Right hindlimb (tissue), 1 donor: ENCODE measurements at places on chromosomes 16 and 17.

GRCh38 chr17:29505836-29506235 lies 61.0 kb downstream of the ABHD15 start:
- no peak for DNase-seq

- no peak for DNase-seq
Measured at GRCh38 chr16:5478036-5478435, 380.4 kb upstream of the EEF2KMT start.

GRCh38 chr17:58339755-58340404 lies 11.3 kb upstream of the TSPOAP1 start:
- no peak for DNase-seq

DNA sequence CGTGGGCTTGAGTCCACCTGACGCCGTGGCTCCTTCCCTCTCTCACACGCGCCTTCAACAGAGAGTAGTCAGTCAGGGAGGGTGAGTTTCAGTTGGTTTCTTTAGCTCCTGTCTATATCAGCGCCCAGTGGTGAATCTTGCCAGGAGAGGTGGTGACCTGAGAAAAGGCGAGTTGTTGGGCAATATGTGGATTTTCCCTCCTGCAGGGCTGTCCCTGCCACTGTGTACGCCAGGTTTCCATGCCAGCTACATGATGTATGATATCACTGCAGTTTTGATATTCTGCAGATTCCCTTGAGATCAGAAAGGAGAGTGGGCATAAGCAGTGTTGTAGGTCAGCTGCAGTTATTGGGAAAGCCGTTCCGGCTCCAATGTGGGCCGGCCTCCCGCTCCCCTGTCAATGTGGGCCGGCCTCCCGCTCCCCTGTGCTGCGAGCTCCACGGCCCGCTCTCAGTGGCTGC lies 31.4 kb downstream of the BANP start:
- DNase-seq = no peak

DNA sequence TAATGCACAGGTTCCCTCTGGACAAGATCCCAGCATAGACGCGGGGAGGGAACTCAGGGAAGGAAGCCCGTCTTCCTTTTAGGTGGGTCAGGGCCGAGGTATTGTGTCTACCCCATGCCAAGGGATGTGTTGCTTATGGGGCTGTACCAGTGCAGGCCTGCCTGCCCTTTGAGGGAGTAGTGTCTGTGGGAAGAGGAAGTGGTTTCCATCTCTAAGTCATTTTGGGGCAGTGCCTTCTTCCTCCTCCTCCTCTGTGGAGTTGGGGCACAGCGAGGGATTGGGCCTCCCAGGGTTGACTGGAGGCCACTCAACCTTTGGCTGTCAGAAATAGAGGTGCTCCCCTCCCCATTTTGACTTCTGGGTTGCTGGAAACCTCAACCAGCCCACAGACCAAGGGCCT lies 26.5 kb downstream of the GJD3 start:
- no peak for DNase-seq

GRCh38 chr16:9843424-9844018 lies 338.7 kb downstream of the GRIN2A start:
- DNase-seq = no peak

GRCh38 chr16:427250-427649 lies 1.8 kb downstream of the RAB11FIP3 start:
- no peak for DNase-seq

DNA sequence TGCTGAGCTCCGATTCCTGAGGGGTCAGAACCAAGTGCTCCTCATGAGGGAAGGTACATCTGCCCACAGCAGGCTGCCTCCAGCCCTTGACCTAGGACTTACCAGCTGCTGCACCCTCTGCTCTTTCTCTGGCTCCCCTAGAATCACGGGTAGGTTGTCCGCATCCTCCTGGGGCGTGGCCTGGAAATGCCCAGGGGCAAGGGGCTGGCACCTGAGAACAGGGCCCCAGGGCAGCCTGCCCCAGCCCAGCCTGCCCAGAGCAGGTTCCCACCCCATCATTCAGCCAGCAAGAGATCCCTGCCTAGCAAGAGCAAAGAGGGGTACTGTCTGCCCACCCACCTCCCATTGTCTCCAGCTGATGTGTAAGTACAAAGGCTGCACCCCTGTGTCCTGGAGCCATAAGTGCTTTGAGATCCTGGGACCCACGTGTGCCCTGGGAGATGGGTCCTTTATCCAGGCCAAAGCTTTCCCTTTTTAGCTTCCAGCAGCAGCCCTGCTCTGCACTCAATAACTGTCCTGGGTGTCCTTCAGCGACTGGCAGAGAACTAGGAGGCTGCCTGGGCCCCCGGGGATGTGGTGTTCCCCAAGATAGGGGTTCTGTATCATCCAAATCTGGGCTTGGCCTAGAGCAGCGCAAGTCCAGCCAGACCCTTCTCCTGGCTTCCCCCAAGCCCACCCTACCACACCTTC lies 5.1 kb downstream of the TSPOAP1 start:
- no peak for DNase-seq

- DNase-seq = no peak
Measured at GRCh38 chr17:57447357-57447989, 191.2 kb downstream of the MSI2 start.

DNA sequence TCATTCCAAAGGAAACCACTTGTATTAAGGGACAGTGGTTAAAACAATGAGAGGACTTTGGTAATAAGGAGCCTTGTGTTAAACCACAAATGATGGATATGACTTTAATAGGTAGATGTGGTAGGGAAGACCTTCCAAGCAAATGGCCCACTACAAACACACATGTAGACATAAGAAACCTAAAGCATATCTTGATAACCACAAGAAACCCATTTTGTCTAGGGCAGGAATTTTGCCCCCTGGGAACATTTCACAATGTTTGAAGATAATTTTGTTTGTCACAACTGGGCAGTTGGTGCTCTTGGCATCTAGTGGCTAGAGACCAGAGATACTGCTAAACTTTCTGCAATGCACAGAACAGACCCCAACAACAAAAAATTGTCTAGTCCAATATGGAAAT lies 25.8 kb downstream of the KCNJ2 start:
- no peak for DNase-seq

- no peak for DNase-seq
Measured at GRCh38 chr17:81031566-81032550, 3.1 kb upstream of the BAIAP2 start.

DNA sequence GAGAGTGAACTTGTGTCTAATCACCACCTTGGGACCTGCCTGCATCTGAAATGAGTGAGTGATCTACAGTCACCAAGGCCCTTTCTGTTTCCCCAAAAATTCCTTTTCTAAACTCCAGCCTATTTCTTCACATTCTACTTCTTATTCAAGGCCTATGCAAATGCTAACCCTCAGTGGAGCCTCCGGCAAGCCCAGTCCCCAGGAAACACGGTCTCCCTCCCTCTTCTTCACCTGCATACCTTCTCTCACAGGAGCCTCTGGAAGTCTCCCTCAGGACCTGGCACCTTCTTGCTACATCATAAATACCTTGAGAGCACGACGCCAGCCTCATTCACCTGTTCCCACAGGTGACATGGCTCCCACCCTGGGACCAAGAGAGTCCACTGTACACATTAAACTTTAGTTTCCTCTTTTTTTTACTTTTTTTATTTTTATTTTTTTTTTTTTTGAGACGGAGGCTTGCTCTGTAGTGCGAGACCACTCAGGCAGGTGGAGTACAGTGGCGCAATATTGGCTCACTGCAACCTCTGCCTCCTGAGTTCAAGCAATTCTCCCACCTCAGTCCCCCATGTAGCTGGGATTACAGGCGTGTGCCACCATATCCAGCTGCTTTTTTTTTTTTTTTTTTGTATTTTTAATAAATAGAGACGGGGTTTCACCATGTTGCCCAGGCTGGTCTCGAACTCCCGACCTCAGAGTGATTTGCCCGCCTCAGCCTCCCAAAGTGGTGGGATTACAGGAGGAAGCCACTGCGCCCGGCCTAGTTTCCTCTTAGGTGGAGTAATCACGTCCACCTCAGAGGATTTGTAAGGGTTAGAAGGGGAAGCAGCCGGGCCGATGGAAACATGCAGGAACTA lies 97.3 kb downstream of the ANKRD11 start:
- no peak for DNase-seq

GRCh38 chr17:39235555-39236449 lies 10.1 kb upstream of the STAC2 start:
- no peak for DNase-seq

GRCh38 chr17:20961586-20961985 lies 81.2 kb downstream of the USP22 start:
- no peak for DNase-seq

DNA sequence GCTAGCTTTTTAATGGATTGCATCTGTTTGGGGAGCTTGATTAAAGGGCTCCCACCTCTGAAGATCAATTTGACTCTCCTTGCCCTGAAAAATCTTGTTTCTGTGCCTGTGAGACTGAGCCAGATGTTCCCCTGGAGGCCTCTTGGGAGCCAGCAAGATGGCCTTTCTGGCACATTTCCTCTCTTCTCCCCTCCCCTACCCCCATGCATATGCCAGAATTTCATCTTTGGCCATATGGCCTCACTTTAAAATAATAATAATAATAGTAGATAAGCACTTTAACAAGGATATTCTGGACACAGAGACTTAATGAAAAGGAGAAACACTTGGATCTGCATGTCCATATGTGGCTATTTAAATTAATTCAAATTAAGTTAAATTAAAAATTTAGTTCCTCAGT lies 144.1 kb upstream of the CES5A start:
- DNase-seq = no peak

- peak; percentile 28 for DNase-seq
Measured at GRCh38 chr16:23435500-23435899, 17.5 kb downstream of the COG7 start.
